Airway epithelial cell (primary cell): ENCODE measurements at places on chromosomes 7 and 10. TPM values are rescaled to one million over a fixed set of nuclear protein-coding genes. Genes with fewer than 3 reads are reported as not detected.

The TMEM130 gene
- not detected in 2 replicates for total RNA-seq

The HOXA4 gene
- not detected in 2 replicates for total RNA-seq

The TEX47 gene
- total RNA-seq: not detected in 2 replicates

The TRIL gene
- total RNA-seq: 0.14 and 0.37 TPM in 2 replicates

The VWC2 gene
- total RNA-seq: not detected in 2 replicates
